ENCODE measurements at places on chromosomes 6 and 20.
A peak's percentile ranks its signal among the peaks of the same experiment; 100 is the strongest.

GRCh38 chr6:4512051-4512471 is 264.1 kb upstream of the CDYL start:
- no peak for DNase-seq

GRCh38 chr6:145244349-145245100 is 490.8 kb downstream of the EPM2A start:
- DNase-seq, result no peak

GRCh38 chr6:125302840-125303511 is 1.2 kb upstream of the HDDC2 start:
- DNase-seq, result no peak

DNA sequence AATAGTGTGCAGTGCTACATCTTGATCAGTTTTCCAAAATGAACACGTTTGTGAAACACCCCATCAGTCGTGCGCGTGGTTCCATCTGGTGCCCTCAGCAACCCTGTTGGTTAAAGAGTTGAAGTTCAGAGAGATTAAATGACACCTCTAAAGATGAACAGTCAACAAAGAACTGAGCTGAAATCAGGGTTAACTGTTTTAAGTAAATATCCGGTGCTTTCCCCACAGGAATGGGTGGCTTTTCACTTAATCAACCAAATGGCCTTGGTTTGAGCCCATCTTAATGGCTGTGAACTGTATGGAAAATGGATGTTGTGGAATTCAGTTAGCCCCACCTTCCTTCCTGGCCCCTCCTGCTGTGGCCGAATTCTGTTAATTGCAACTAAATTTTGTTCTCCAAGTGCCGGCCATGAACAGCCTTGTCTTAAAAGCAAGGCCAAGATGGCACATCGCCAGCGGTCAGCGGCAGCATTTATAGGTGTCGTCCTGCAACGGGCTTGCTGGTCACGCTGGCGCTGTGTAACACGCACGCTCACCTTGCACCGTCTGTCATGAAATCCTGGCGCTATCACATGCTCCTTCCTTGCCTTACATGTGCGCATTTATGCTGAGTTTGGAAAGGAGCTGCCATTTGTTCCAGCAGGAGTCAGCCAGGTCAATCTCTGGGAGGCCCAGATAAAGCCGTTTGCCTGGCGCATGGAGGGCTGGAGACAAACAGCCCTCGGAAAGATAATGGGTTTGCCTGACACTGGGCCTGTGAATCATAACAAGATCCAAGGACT is 164.5 kb downstream of the ERMARD start:
- no peak for DNase-seq

GRCh38 chr6:17405944-17406245 is 12.5 kb downstream of the CAP2 start:
- no peak for DNase-seq

DNA sequence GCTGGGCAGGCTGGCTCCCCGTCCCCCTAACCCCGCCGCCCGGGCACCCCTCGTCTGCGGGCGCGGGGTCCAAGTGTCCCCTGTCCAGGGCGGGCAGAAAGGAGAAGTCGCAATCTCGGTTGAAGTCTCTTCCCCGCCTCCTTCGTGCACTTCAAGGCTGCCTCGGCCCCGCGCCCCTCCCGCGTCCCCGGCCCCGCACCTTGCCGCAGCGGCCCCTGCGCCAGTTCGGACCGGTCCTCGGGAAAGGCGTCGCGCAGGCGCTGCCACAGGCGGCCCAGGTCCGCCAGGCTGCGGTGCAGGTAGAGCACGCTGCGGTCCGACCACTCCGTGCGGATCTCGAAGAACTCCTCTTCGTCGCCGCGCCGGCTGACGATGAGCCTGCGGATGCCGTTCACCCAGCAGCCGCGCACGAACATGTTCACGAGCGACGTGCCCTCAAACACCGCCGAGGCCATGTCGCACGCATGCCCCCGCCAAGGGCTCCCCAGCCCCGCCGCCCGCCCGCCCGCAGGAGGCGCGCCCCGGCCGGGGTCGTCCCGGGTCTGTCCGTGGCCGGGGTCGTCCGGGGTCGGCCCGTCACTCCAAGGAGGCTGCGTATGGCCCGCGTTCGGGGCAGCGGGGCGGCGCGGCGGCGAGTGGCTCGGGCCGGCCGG is at the start of gene PXDC1:
Gene PXDC1 (minus strand): TSS at position 637 of the 653 bp plus-strand sequence. CDS start 182 bp downstream, at position 455.
- no peak for DNase-seq

- no peak for DNase-seq
Observed at GRCh38 chr6:163585932-163586437, 171.5 kb downstream of the QKI start.

DNA sequence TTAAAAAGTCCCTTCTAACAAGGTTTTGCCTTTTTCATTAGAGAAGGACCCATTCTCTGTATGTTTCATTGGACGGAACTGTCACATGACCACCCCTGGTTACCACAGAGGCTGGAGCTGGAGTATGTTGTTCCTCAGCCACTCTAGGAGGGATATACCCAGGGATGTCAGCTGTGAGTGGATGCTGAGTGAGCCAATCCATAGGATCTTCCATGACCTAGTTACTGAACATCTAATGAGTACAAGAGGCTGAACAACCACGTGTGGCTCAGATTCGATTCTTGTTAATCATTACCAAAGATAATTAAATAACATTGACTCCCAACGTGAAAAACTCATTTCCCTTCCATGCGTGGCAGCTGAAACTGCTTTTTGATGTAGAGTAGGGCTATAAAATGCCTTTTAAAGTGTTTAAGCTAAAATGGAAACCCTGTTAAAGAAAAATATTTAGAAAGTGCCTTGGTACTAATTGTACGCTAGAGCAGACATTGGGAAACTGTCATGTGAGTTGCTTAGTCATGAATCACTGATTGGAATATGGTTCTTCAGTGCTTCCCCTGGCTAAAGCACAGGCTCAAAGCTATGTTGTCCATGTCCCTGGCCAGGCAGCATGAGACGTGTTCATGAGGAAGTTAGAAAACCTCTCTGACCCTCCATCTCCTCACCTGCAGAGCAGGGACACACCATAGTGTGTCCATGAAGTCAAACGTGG is 256.1 kb downstream of the ZNF217 start:
- no peak for DNase-seq

GRCh38 chr6:16985513-16986284 is 116.2 kb upstream of the STMND1 start:
- peak; percentile 11 for DNase-seq

- DNase-seq, result no peak
Observed at GRCh38 chr20:7516621-7517111, 423.6 kb downstream of the HAO1 start.

DNA sequence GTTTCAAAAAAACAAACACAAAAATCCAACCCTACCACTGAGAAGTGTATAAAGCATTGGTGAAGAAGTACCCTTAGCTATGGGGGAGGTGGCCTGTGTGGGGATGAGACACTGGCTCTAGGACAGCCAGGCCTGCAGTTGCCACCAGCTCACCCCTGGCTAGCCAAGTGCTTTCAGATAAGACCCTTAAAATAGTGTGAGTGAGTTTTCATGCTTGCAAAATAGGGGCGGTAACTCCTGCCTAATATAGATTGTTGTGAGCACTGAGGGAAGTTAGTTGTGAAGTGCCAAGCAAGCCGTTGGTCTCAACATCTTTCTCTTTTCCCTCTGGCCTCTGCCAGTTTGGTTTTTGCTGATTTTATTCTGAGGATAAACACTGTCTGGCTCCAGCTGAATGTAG is 11.3 kb downstream of the PPP1R3G start:
- no peak for DNase-seq

DNA sequence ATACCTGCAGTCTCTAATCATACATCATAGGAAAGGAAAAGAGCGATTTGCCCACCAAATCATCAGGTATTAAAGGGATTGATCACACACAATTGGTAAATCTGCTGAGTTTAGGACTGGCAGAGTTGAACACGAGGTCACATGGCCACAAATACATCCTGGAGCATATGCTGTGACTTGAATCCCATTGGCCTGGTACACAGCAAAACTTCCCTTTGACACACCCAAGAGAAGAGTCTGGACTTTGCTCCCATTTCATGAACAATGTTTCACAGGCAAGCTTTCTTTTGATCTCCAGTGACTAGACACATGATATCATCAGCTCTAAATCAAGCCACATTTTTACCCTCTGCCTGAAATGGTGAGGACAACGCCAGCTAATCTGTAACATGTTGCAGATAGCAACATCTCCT is 117.9 kb downstream of the ISM1 start:
- no peak for DNase-seq

DNA sequence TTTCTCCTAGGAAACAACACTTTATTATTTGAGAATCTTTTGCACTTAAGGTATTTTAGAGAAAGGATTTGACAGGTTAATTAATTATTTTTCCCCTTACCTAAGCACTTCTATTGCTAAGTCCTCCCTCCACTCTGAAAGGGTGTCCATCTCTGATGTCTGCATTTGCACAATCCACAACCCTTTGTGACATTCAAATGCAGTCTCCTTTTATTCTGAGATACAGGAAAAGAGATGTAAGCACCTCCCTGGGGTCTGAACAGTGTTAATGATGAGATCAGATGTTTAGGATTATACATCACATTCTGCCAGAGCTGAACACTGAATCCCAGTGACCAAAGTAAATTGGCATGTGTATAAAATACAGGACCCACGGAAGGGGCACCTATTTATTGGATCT is 864.2 kb upstream of the FLRT3 start:
- DNase-seq, result no peak

GRCh38 chr20:40173872-40174271 is 515.2 kb downstream of the MAFB start:
- no peak for DNase-seq

DNA sequence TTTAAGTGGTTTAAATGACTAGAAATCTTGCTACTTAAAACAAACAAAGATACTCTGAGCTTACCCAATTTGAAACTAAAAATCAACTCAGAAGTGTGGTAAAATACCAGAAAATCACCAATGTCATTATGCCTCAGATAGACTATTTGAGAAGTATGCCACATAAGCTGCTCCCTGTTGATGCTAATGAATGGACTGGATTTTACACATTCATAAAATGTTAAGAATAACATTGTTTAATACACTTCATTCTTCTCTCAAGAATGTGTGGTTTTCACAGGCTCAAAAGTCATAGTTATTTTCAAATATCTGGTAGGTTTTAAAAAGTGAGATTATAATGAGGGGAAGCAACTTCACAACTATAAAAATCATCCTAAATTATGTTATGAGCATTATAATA is 170.6 kb downstream of the TASP1 start:
- no peak for DNase-seq

DNA sequence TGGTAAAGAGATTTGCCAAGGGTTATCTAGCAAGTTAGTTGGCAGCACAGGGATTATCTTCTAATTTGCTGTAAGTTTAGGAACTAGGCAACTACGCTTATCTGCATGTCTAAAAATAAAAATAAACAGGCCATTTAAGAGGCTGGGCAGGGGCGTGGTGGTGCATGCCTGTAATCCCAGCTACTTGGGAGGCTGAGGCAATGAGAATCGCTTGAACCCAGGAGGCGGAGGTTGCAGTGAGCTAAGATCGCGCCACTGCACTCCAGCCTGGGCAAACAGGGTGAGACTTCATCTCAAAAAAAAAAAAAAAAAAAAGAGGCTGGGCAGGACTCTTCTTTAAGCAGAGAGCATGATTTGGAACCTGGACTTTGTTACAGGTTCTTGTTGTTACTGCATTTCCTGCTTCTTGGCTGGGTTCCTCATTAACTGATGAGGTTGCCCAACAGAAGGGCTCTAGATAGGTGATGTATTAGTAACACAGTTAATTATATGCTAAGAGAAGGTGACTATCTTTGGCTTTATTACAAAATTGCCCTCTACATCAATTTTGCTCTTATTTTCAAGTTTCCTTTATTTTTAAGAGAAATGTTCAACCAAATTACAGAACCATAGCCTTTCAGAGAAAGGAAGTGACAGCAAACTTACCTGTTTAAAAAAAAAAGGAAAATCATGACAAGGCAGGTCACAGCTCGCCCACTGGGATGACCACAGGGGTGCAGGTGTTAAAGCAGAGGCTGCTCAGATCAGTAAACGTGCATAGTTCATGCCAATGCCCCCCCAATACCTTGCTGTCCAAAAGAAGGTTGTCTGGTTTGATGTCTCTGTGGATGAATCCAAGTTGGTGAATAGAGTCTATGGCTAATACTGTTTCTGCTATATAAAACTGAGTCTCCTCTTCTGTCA is 32.5 kb downstream of the STK38 start:
- DNase-seq, result no peak

DNA sequence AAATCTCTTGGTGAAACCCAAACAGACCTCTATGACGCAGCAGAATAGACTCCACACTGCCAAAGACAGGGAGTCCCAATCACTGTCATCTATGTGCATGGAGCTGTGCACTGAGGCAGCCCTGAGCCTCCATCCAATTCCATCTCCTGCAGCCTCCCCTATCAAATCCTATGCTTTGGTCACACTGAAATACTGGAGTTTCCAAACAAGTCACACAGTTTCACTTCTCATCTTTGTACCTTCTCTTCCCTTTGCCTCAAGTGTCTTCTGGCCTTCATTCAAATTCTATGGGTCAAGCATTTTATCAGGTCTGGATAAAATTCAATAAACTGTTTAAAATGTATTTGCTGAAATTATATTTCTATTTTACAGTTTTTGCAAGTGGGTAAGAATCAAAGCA is 38.5 kb downstream of the FBXL4 start:
- no peak for DNase-seq

DNA sequence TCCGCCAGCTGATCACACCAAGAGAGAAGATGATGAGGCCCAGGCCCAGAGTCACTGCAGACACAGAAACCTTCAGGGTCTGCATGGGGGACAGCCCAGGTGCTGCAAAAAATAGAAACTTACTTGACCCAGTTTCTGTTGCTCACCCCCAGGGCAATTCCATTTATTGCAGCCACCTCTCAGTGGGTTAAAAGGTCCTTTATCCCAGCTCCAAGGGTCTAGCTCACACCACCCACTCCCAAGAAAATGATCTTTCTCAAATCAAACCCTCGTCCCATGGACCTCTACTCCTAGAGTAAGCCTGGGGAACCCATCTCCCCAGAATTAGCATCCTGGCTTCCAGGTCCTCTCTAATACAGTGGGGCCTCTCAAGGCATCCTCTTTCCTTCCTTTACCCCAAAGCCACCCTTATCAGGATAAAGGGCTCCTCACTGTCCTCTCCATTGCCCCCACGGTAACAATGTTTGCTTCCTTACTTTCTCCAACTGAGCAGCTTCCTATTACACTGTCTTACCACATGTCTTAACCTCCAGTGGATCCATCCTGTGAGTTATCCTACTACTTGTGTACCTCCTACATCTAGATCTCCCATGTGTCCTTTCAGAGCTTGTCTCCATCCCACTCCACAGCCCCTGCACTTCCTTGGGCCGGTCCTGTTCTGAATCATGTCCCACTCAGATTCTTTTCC is 5.1 kb downstream of the HLA-DMB start:
- DNase-seq, result no peak

- DNase-seq, result no peak
Observed at GRCh38 chr20:49276161-49276960, 1.5 kb downstream of the ZNFX1 start.

- DNase-seq, result no peak
Observed at GRCh38 chr6:133890711-133891148, 1.8 kb downstream of the TCF21 start.

- DNase-seq, result no peak
Observed at GRCh38 chr6:11092668-11093375, 812 bp upstream of the SMIM13 start.
